Gastroesophageal sphincter (tissue), 4 donors: ENCODE measurements at places on chromosomes 3 and 15. TPM values are rescaled to one million over a fixed set of nuclear protein-coding genes. Genes with fewer than 3 reads are reported as not detected.
A peak's percentile ranks its signal among the peaks of the same experiment; 100 is the strongest.

The ACKR4 gene
- not detected for total RNA-seq

- H3K4me3 ChIP-seq: no peak overlapping the region
- H3K27ac ChIP-seq: no peak overlapping the region
- no peaks in the 10 kb centered on the region for H3K36me3 ChIP-seq
- no peak for ATAC-seq
- H3K27me3 ChIP-seq: no peaks in the 10 kb centered on the region
Observed at GRCh38 chr3:15579051-15579450, 22.3 kb downstream of the HACL1 start.

GRCh38 chr3:8311321-8311720 is 190.3 kb upstream of the LMCD1 start:
- no peak for ATAC-seq
- no peak overlapping the region for H3K27ac ChIP-seq
- no peak overlapping the region for H3K4me3 ChIP-seq

The CHST2 gene
- total RNA-seq: 1.7 TPM

- H3K27ac ChIP-seq: no peak overlapping the region
- H3K4me3 ChIP-seq: no peak overlapping the region
Observed at GRCh38 chr15:75051191-75051608, 27.8 kb downstream of the PPCDC start.

- peak within 1 kb of the TSS; percentile 41 for H3K4me3 ChIP-seq
- peak; percentile 61 for ATAC-seq
- H3K4me1 ChIP-seq: no peaks in the 10 kb centered on the region
- H3K27ac ChIP-seq: peak within 1 kb of the TSS; percentile 77
Observed at GRCh38 chr3:186930143-186930640, at the start of gene ST6GAL1. TSS of gene ST6GAL1 (plus strand) at chr3:186930526. CDS start at chr3:187042704, 112,178 bp downstream.

DNA sequence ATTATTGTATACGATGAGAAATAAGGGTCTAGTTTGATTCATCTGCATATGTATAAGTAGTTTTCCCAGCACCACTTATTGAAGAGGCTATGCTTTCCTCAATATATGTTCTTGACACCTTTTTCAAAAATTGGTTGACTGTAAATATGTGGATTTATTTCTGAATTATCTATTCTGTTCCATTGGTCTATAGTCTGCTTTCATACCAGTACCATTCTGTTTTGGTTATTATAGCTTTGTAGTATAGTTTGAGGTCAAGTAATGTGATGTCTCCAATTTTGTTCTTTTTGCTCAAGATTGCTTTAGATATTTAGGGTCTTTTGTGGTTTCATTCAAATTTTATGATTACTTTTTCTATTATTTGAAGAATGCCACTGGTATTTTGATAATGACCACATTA is 103.8 kb upstream of the LIPC start:
- no peak for ATAC-seq
- no peaks in the 10 kb centered on the region for H3K36me3 ChIP-seq
- peaks cover 34% of the 10 kb centered on the region for H3K4me1 ChIP-seq

DNA sequence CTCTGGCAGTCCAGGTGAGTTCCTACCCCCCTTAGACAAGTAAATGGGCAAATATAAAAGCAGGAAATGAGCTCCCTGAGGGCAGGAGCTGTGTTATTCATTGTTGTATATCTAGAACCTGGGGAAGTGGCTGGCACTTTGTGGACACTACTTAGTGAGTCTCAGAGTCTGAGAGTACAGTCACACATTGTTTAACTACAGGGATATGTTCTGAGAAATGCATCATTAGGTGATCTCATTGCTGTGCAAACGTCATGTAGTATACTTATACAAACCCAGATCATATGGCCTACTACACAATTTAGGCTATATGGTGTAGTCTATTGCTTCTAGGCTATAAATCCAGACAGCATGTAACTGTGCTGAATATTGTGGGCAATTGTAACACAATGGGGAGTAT is 52.4 kb downstream of the DRD3 start:
- no peaks in the 10 kb centered on the region for H3K4me1 ChIP-seq
- no peak overlapping the region for H3K4me3 ChIP-seq

GRCh38 chr15:69852482-69852881 is 245.2 kb downstream of the TLE3 start:
- no peaks in the 10 kb centered on the region for H3K36me3 ChIP-seq
- no peak overlapping the region for H3K27ac ChIP-seq
- no peak for ATAC-seq
- H3K4me1 ChIP-seq: no peaks in the 10 kb centered on the region
- peaks cover 8% of the 10 kb centered on the region for H3K27me3 ChIP-seq

DNA sequence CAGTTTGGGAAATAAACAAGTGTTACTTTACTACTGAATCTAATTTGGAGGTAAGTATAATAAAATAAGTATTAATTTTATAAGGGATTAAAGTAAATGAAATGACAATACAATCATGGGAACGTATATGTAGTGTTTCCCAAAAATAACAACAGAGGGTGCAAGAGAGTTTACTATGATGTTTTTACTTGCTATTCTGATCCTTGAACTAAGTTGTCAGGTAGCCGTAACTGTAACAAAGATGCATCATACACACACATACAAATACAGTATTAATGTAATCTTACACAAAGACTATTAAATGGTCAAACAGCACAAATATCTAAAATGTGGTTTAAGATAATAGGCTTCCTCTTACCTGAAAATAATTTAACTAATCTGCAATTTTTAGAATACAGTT is 311.4 kb downstream of the TBC1D5 start:
- H3K27ac ChIP-seq: no peak overlapping the region
- H3K36me3 ChIP-seq: no peaks in the 10 kb centered on the region
- no peak overlapping the region for H3K4me3 ChIP-seq
- ATAC-seq: no peak
